CD4-positive, CD25-positive, alpha-beta regulatory T cell (primary cell): ENCODE measurements at places on chromosomes 3 and 15.
A peak's percentile ranks its signal among the peaks of the same experiment; 100 is the strongest.

DNA sequence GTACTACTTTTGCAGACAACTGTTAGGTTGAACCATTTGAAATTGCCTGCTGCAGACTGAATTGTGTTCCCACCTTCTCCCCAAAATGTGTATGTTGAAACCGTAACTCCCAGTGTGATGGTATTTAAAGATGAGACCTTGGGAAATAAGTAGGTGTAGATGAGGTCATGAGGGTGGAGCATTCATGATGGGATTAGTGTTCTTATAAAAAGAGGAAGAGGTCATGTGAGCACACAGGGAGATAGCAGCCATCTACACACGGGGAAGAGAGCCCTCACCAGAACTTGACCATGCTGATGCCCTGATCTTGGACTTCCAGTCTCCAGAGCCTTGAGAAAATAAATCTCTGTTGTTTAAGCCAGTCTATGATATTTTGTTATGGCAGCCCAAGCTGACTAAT, 17.4 kb upstream of the FHIT start:
- no peak overlapping the region for H3K4me3 ChIP-seq
- no peak for DNase-seq
- H3K27me3 ChIP-seq = no peaks in the 10 kb centered on the region
- H3K4me1 ChIP-seq = no peaks in the 10 kb centered on the region
- H3K36me3 ChIP-seq = no peaks in the 10 kb centered on the region
- H3K27ac ChIP-seq = no peak overlapping the region

GRCh38 chr15:101526442-101526841, 36.9 kb upstream of the PCSK6 start:
- no peak overlapping the region for H3K27ac ChIP-seq
- H3K27me3 ChIP-seq = no peaks in the 10 kb centered on the region
- DNase-seq = no peak
- no peak overlapping the region for H3K4me3 ChIP-seq
- no peaks in the 10 kb centered on the region for H3K36me3 ChIP-seq
- H3K4me1 ChIP-seq = no peaks in the 10 kb centered on the region

GRCh38 chr15:42138968-42139386, 17.5 kb downstream of the PLA2G4F start:
- no peak for DNase-seq
- H3K27me3 ChIP-seq = no peaks in the 10 kb centered on the region
- H3K36me3 ChIP-seq = no peaks in the 10 kb centered on the region
- no peaks in the 10 kb centered on the region for H3K4me1 ChIP-seq
- no peak overlapping the region for H3K4me3 ChIP-seq

- no peaks in the 10 kb centered on the region for H3K27me3 ChIP-seq
- peak; percentile 10 for DNase-seq
- H3K36me3 ChIP-seq = peaks cover 3% of the 10 kb centered on the region
- H3K4me3 ChIP-seq = peak overlapping the region; percentile 52
- peaks cover 12% of the 10 kb centered on the region for H3K4me1 ChIP-seq
- H3K27ac ChIP-seq = peak overlapping the region; percentile 15
Measured at GRCh38 chr15:90780916-90781315, 63.8 kb downstream of the BLM start.

GRCh38 chr15:38285456-38285855, 32.8 kb downstream of the SPRED1 start:
- no peaks in the 10 kb centered on the region for H3K36me3 ChIP-seq
- no peak for DNase-seq
